ENCODE measurements at places on chromosomes 11 and 22.

- peaks cover 73% of the 10 kb centered on the region for H3K4me1 ChIP-seq
- H3K27ac ChIP-seq: peak within 1 kb of the TSS; percentile 97
- DNase-seq: peak; percentile 61
- H3K4me3 ChIP-seq: peak within 1 kb of the TSS; percentile 95
- peaks cover 8% of the 10 kb centered on the region for H3K27me3 ChIP-seq
Observed at GRCh38 chr11:123061403-123062157, at the start of gene HSPA8. HSPA8 (minus strand) TSS chr11:123062136; CDS start chr11:123061324, 812 bp downstream.

- H3K27me3 ChIP-seq: peaks cover 23% of the 10 kb centered on the region
- no peak overlapping the region for H3K4me3 ChIP-seq
- DNase-seq: no peak
- H3K36me3 ChIP-seq: no peaks in the 10 kb centered on the region
- H3K27ac ChIP-seq: peak overlapping the region; percentile 81
Observed at GRCh38 chr22:38016182-38017151, 32.1 kb upstream of the SOX10 start.

DNA sequence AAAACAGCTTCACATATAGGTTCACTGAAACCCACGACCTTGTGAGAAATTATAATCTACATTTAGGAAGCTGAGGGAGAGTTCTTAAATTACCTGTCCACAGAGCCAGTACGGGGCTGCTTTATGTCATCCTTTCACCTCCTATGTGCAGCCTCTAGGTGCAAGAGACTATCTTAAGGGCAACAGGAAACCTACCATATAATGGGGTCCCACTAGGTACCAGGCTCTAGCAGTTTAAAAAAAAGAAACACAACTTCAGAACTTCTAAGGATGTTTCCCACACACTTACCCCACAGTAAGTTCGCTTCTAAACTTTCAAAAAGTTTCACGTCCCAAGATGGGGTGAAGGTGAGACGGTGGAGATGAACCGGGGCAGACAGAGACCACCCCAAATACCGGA, 573 bp downstream of the STK33 start:
- H3K27me3 ChIP-seq: peaks cover 7% of the 10 kb centered on the region
- DNase-seq: no peak
- no peak overlapping the region for H3K27ac ChIP-seq
- H3K36me3 ChIP-seq: no peaks in the 10 kb centered on the region

GRCh38 chr11:2736577-2737225, 36.9 kb upstream of the KCNQ1OT1 start:
- H3K4me1 ChIP-seq: peaks cover 63% of the 10 kb centered on the region
- no peaks in the 10 kb centered on the region for H3K36me3 ChIP-seq
- no peak overlapping the region for H3K4me3 ChIP-seq
- peaks cover 13% of the 10 kb centered on the region for H3K27me3 ChIP-seq
- H3K27ac ChIP-seq: no peak overlapping the region
- DNase-seq: no peak

GRCh38 chr22:38258895-38259294, 13.9 kb downstream of the TMEM184B start:
- H3K4me3 ChIP-seq: peak overlapping the region; percentile 39
- peaks cover 9% of the 10 kb centered on the region for H3K27me3 ChIP-seq
- H3K36me3 ChIP-seq: peaks cover 29% of the 10 kb centered on the region
- peaks cover 54% of the 10 kb centered on the region for H3K4me1 ChIP-seq
- peak overlapping the region; percentile 98 for H3K27ac ChIP-seq
